ENCODE measurements at places on chromosomes 6 and 20.

DNA sequence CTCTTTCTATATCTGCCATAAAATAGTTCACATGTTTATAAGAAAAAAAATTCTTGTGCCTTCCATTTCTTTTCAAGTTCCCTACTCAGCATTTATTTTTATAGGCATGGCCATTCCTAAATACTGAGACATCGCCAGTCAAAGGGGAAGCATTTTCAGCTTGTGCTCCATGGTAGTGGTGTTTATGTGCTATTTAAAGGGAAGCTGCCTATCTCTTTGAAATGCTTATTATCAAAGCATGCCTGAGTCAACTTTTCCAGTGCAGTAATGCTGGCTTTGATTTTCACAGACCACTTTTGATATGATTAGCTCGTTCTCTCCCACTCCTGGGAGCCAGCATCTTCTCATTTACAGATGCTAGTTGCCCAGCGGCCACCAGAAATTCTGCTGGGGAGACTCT, 124.1 kb upstream of the RIN2 start:
- no peak for DNase-seq

DNA sequence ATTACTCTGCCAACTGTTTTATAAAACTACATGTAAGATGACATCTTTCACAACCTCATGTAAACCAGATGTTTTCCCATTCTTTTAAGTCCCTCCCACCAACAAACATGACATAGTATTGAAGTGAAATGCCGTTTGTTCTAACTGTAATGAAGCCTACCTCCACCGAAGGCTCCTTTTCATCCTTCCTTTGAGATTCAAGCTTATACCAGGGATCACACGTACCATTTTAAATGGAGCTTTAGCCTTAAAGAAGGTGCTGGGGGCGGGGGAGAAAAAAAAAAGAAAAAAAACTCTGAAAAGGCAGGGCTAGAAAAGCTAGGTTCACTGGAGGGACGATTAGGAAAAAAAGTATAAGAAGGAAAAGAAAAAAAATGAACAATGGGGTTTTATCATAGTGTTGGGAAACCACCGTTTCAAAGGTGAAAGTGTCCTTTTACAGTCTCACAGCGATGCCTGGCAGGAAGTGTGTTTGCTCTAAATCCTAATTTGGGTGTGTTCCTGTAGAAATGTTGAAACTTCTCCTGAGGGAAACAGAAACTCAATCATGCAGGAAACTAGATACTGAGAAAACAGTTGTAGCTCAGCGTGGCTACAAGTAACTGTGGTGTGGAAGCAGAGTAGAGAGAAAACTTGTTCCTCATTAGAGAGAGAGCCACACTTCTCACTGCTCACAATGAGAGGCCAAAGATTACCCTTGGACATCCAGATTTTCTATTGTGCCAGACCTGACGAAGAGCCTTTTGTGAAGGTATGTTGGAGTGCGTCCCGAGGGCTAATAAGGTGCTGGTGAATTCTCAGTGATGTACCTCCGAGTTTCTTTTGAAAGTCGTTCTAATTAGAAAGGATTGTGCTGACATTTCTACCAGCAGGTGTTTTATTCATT, 37.6 kb upstream of the HINT3 start:
- DNase-seq = no peak

DNA sequence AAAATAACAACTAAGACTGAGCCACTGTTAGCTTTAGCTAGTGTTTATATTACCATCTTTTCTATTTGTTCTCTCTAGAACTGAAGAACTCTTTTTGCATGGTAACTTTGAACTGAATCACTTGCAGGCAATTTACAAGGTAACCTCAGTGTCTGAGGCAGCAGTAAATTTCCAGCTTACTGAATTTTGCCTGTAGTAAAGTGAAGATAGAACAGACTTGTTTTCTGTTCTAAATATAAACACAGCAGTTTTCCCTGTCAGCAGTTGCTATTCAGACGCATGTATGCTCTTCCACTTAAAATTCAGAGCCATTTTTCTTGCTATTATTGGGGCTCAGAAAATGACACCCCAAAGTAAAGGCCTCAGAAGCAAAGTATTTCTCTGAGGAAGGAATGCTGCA, 974.0 kb upstream of the GJE1 start:
- DNase-seq = no peak

DNA sequence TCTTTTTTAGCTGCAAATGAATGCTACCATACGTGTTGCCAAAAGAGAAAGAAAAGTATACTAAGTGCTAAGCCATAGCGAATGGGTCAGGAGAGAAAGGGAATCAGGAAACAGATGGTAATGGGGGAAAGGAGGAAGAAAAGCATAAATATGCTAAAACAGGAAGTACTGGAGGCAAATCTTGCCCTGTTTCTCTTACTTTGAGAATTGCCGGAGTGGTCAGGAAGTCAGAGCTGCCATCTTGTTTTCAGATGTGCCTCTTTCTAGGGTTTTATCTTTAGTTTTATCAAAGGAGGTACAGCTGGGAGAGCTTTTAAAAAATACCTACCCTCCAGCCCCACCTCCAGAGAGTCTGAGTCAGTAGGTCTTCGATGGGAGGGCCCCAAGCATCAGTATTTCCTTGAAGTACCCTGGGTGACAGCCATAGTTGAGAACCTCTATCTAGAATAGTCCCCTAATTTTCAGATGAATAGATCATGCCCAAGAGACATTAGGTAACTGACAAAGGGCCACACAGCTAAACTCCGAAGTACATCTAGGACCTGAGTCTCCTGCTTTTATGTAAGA, 193.3 kb downstream of the CLIC5 start:
- no peak for DNase-seq

- DNase-seq = no peak
These were observed 86.1 kb upstream of the CD83 start for GRCh38 chr6:14031516-14031915.

GRCh38 chr6:163354085-163354484, 60.4 kb upstream of the QKI start:
- no peak for DNase-seq

DNA sequence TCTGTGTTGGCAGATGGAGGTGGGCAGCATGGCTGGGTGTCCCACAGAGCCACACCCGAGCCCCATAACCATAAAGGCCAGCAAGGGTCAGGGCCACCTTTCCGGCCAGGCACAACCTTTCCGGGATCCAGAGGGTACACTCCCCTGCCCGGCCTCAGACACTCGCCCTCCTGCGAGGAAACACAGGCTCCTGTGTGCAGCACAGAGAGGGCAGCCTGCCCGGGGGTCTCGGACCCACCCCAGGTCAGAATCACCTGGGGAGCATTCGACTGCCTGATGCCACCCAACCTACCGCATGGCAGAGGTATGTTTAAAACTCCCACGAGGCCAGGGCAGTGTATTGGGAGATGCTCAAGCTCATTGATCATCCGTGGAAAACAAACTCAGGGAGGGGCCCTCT, 260.3 kb downstream of the TAF4 start:
- no peak for DNase-seq

GRCh38 chr20:59064214-59064722, 21.7 kb upstream of the PRELID3B start:
- DNase-seq = no peak

DNA sequence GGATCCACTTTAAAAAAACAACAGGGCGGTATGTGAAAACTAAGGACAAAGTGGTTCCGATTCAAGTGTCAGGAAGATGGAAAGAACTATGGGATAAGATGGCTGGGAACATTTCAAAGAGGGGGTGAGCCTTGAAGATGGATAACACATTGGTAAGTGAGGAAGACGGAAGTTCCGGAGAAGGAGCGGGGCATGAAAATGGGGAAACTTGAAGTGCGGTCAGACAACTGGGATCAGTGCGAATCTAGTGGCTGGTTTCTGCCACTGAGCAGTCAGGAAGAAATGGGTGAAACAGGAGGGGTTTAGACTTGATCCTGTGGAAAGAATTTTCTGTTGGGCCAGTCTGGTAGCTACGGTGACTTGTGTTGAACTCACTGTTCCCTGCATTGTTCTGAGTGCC, 1.2 kb downstream of the NAA20 start:
- DNase-seq = no peak

- DNase-seq = no peak
These were observed 11.2 kb downstream of the BCL2L1 start for GRCh38 chr20:31711179-31712111.

Measured in retinal pigment epithelial cell (primary cell).